Muscle of back (tissue), 13 donors: ENCODE measurements at places on chromosomes 12 and 14.

DNA sequence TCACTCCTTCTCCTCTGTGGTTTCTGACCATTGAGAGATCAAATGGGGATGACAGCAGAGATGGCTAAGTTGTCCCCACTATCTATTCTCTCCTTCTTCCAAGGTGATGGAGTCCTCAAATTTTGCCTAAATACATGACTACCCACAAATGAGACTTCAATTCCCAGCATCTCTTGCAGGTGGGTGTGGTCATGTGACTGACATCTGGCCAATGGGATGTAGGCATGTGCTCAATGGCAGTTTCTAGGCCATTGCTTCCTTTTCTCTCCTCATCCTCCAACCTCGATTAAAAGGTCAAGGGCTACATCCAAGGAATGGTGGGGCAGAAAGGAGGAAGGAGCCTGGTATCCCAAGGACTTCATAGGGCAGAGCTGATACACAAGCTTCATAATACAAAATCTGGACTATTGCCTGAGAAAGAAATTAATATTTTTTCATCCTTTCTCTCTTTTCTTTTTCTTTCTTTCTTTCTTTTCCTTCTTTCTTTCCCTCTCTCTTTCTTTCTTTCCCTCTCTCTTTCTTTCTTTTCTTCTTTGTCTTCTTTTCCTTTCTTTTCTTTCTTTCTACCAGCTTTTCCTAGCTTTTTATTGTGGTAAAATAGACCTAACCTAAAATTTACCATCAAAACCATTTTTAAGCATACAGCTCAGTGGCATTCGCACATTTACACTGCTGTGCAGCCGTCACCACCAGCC lies 100.9 kb upstream of the PRB2 start:
- DNase-seq: no peak

- no peak for DNase-seq
Measured at GRCh38 chr12:130136509-130137039, 25.7 kb upstream of the FZD10 start.

DNA sequence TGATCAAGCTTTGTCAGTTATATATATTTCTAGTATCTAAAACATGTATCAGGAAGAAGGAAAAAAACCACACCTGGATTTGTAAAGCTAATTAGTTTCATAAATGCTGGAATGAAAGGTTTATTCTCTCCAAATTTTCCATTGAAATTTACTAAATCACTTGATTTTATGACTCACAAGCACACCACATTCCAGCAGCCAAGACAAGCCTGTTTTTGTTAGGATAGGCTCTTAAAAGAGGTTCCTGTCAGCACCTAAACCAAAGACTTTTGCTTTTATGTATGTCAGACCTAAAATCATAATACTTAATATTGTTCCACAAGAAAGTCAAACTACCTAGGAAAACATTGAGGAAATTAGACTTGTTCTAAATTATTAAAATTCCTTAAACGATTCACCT lies 85.3 kb upstream of the PAWR start:
- no peak for DNase-seq

DNA sequence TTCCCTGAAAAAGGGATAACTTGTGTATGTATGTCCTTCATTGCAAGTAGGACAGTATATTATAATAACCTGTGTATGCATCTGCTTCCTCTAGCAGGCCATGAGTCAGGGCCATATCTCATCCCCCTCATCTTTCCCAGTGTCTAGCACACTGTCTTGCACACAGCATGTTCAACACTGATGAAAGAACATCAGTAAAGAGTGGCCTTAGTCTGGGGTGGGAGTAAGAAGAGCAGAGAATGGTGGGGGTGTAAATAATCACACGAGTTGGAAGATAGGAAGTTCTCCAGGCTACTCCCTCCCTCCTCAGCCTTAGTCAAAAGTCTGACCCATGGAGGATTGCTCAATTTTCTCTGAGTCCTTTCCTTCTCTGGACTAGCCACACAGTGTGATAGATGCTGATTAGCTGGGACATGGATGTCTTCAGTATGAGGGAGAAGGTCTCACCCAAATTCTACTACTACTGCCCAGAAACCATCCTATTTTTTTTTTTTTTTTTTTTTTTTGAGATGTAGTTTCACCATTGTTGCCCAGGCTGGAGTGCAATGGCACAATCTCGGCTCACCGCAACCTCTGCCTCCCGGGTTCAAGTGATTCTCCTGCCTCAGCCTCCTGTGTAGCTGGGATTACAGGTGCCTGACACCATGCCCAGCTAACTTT lies 14.6 kb upstream of the SP1 start:
- no peak for DNase-seq

DNA sequence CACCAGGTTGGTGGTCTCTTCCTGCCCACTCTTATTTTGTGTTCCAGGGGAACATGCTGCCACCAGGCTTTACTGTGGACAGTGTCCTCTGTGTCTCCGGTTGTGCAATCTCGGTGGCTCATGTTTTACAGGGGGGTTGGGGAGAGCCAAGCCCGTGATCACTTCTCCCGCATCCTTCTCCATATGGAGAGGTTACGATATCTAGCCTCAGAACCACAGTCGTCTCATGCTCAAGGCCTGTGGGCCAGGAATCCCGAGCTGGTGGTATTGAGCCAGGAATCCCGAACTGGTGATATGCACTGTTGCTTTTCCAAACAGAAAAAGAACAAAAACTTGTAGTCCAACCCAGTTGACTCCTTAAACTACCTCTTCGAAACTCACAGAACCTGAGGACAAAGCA lies 37.0 kb upstream of the INF2 start:
- no peak for DNase-seq

- no peak for DNase-seq
Measured at GRCh38 chr14:50529288-50530179, 2.8 kb downstream of the MAP4K5 start.

- no peak for DNase-seq
Measured at GRCh38 chr14:43792980-43793379, 714.1 kb downstream of the FSCB start.

DNA sequence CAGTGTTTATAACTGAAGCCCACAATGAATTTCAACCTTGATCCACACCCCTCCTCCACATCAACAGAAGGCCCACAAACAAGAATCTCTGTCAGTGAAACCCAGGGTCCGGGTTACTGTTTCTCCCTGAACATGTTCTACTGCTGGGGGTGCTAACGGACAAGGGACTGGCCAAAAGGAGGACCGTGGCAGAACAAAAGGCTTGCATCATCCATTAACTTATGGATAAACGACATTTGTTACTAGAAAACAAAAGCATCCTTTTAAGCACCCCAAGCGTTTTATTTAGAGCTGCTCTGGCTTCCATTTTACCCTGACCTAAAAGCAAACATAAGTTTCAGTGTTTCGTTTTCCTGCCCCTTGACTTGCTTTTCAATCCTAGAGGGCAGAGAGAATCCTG lies 32.2 kb downstream of the BRAP start:
- no peak for DNase-seq

DNA sequence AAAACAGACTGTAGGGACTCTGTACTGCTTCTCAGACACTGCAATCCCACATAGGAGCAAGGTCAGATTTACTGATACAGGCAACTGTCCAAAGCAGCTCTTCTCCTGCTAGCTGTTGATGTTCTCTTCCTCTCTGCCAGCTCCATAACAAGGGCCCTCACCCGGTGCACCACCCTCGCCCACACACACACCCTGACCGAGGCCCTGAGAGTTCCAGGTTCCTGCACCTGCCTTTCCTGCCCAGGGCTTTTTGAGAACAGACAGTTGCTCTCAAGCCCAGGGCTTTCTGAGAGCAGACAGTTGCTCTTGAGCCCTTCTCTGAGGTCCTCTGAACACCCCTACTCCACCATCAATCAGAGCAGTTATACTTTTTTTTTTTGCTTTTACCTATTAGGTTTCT lies 233.8 kb upstream of the GARIN6 start:
- no peak for DNase-seq

GRCh38 chr12:16608946-16609539 lies 3.1 kb upstream of the LMO3 start:
- peak; percentile 35 for DNase-seq

GRCh38 chr14:75333606-75334548 lies 55.2 kb downstream of the FOS start:
- no peak for DNase-seq

DNA sequence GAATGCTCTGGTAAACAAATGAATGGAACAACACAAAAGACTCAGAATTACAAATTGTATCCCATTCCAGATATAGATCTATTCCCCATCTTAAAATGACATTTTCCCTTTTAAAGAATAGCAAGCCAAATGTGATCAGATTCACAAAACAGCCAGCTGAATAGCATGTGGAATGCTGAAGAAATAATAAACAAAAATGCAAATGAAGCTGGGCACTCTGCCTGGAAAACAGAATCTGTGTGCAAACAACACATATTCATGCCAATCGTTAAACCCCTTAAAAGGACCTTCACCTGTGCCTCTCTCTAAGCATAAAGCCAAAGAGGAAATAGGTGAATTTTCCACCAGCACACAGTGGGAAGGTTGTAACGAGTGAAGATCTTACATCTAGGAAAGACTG lies 67.9 kb upstream of the PDZRN4 start:
- no peak for DNase-seq

- DNase-seq: no peak
Measured at GRCh38 chr14:31578792-31579501, 17.7 kb downstream of the NUBPL start.

- DNase-seq: no peak
Measured at GRCh38 chr14:75489480-75489837, 32.8 kb upstream of the BATF start.

GRCh38 chr14:100165831-100166440 lies 6.5 kb upstream of the DEGS2 start:
- no peak for DNase-seq

GRCh38 chr12:66859751-66860440 lies 181.0 kb upstream of the GRIP1 start:
- DNase-seq: no peak

DNA sequence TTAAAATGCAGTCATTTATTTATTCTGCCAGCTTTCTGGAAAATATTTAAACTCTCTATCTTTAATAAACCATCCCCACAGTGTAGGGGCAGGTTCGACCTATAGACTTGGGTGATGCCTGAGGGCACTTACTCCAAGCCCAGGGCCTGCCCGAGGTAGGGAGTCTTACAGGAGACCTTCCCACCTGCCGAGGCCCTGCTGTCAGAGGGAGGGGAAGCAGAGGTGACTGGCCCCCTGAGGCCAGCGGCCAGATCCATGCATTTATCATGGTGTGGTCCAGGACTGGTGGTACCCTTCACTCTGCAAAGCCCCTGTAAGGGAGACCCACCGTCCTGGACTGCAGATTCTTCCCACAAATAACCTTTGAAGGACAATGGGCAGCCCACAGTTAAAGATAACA lies 7.6 kb downstream of the EML1 start:
- DNase-seq: no peak

- no peak for DNase-seq
Measured at GRCh38 chr12:2011643-2012607, 7.7 kb upstream of the DCP1B start.

DNA sequence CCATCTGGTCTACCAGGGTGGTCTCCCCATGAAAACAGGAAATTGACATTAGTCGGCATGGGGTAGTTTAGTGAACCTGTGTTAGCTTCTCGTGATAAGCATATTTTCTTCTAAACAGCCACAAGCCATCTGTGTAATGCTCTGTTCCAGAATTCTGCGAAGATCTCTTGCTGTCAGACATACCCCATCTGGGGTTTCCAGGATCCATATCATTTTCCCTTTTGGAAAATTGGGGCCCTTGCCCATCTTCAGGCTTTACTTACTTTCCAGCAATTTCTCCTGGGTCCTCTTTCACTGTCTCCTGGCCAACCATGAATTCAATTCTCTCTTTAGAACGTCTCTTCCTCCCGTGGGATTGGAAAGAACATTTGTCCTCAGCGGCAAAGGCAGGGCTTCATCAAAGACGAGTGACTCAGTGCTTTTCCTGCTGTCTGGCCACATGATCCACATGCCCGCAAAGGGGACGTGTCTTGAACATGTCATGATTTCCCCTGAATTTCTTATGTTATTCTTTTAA lies 21.4 kb upstream of the NCOR2 start:
- DNase-seq: no peak

DNA sequence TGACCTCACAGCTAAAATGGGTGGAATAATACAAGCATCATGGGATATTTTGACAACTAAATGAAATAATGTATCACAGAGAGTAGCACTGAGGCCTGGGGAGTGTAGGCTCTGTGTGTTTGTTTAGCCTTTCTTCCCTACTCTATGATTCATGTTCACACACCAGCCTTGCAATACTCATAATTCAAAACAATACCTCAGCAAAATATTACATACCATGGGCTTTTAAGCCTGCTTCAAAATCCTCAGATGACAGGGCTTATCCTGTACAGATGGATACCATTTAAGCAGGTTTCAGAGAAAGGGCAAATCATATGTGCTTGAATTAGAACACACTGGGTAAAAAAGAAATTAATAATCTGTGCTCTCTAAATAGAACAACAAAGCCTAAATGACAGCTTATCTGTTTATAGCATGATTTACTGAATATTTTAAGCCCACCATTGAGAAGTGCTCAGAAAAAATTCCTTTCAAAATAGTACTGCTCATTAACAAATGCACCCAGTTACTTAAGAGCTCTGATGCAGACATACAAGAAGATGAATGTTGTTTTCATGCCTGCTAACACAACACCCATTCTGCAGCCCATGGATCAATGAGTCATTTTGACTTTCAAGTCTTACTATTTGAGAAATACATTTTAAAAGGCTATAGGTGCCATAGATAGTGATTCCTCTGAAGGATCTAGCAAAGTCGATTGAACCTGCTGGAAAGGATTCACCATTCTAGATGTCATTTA lies 84.9 kb upstream of the ADAMTS20 start:
- DNase-seq: no peak
